ENCODE measurements at places on chromosomes 6 and 20.

DNA sequence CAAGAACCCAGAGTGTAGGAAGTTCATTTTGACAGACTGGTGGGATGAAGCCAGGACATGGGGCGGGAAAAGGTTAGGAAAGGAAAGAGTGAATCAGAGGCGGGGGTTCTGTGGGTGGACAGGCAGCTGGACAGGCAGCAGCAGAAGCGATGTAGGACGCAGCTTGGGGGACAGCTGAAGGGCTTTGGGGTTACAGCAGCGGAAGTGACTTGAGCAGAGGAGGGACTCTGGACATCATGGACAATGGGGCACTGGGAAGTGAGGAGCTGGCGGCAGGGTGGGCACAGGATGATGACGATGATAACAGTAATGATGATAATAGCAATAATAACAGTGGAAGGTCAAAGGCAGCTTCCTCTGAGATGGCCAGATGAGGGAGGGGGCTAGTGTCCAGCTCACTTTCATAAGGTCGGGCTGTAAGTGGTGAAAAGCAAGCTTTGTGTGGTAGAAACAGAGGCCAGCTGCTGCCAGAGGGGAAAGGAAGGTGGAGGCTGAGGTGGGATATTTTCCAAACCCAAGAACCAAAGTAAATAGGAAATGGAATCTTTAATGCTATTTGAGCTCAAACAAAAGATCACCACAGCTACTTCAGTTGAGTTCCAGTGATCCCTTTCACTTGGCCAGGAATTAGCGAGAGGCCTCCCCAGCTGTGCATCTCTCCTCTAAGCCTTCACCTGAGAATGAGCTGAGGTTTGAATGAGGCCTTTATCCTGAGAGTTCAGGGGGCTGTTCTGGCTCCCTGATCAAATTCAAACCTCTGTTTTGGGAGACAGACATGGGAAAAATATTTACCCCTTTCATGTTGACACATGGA, 433.5 kb downstream of the DHX35 start:
- no peak for DNase-seq

DNA sequence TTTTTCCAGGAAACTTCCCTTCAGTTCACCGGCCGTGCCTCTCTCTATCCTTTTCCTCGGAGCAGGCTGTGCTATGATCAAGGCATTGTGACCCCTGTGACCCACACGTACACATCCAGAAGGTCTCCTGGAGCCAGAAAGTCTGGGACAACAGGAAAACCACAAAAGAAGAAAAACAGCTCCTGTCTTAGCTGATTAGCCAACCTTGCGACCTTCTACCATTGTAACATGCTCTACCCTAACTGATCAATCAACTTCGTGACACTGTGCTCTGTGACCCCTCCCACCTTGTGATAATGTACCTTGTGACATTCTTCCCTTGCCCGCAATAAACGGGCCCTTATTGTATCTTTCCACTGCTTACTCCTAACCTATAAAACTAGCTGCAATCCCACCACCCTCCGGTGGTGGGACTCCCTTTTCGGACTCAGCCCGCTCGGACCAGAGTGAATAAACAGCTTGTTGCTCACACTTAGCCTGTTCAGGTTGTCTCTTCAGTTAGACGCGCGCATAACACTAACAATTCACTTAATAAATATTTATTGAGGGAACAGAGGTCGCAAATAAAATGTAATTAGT, 24.2 kb downstream of the ZNF311 start:
- no peak for DNase-seq

- no peak for DNase-seq
These were observed 22.2 kb upstream of the MRPS10 start for GRCh38 chr6:42239736-42240375.

GRCh38 chr6:145349950-145350510, 385.3 kb downstream of the EPM2A start:
- no peak for DNase-seq

DNA sequence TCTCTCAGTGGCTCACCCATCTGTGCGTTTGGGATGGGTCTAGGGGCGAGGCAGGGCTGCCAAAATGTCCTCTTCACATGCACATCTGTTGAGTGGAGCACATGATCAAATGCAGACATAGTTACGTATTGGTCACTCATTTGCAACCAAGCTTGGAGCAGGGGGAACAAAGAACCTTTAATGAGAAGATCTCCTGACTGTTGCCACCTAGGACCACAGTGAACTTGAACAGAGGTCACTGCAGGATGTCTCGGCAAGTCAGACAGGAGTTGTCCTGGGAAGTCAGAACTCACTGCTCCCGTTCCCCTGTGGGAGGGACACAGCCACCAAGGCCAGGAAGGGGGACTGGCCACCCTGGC, 73.4 kb downstream of the SSR1 start:
- DNase-seq, result no peak

GRCh38 chr6:129006724-129007514, 124.0 kb downstream of the LAMA2 start:
- no peak for DNase-seq

DNA sequence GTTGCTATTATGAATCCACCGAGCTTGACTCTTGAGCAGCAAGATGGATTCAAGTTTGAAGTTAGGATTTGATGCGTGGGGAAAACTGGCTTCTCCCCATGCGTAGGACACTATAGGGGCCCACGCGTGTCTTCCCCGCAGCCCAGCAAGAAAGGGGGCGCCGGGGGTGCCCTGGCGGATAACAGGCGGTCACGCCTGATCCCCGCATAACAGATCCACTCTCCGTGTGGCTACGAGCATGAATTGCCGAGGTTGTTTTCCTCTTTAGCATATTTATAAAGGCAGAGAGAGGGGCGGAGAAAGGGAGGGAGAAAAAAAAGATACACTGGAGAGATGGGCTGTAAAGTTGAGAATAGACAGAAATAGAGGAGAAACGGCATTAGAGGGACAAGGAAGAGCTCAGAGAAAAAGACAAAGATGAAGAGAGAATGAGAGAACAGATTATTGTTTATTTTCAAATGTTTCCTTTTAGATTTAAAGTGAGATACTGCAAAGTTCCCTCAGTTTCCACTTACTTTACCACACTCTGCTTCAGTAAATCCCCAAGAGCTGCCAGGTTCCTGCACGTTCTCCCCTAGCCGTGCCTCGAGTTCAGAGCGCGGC, 32.0 kb downstream of the TFAP2A start:
- DNase-seq, result no peak

- no peak for DNase-seq
These were observed 24.6 kb downstream of the RIN2 start for GRCh38 chr20:19782669-19783068.

DNA sequence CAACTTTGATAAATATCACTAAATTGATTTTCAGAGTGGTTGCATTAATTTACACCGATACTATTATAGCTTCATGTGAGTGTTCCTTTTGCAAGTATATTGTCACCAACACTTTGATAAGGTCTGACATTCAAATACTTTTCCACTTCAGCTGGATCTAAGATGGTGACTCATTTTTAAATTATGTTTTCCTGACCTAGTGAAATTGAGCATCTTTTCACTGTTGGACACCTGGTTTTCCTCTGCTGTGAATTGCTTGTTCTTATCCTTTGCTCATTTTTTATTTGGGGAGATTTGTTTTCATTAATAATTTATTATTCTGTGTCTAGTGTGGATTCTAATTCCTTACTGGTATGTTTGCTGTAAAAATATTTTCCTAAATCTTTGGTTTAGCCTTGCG, 85.2 kb upstream of the PRDM1 start:
- DNase-seq, result no peak

GRCh38 chr6:40710626-40711330, 123.6 kb upstream of the LRFN2 start:
- no peak for DNase-seq

GRCh38 chr6:35512740-35513139, at the start of gene TULP1:
TSS of gene TULP1 (minus strand) at chr6:35512896. CDS start at chr6:35512858, 38 bp downstream.
- no peak for DNase-seq

DNA sequence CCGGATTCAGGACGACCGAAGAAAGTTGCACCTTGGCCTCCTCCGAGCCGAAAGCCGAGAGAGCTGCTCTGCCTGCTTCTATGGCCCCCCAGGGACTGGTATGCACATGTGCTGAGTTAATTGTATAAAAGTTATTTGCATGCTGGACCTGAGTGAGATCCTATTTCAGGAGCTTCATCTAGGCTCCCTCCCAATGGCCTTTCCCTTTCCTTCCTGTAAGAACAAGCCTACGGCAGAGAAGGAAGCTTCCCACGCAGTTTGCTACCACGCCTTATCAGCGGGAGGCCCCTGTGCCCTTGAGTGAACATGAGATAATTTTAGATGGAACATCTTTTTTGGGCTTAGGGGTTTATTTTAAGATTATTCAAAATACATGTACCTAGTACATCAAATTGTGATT, 65.9 kb downstream of the RIN2 start:
- DNase-seq, result no peak

DNA sequence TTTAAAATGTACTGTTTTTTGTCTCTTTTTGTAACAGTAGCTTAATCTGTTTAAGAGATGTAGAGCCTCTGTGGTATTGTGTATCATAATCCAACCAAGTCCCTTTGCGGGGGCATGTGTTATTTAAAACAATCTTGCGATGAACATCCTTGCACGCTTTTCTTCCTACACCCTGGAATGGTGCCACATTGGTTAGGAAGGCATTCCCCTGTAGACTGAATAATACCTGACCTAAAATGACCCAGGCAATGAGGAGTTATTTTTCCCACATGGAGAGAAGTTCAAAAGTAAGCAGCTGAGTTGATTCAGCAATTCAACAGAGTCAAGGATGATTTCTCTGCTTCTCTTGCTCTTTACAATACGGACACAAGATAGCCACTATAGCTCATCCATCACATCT, 142.0 kb upstream of the PMEPA1 start:
- no peak for DNase-seq

DNA sequence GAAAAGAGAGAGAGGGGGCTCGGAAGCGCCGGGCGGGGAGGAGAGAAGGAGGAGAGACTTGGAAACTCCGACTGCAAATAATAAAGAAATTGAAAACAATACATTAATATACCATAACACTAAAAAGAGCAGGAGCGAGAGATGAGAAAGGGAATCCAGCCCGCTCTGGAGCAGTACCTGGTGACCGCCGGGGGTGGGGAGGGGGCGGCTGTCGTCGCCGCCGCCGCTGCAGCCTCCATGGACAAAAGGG, 338 bp downstream of the E2F3 start:
- DNase-seq, result peak; percentile 13

- peak; percentile 13 for DNase-seq
These were observed 10.8 kb downstream of the DDX27 start for GRCh38 chr20:49230021-49230420.

- no peak for DNase-seq
These were observed 234.4 kb downstream of the CENPW start for GRCh38 chr6:126574301-126574700.

GRCh38 chr20:16128538-16129106, 444.6 kb downstream of the KIF16B start:
- no peak for DNase-seq

DNA sequence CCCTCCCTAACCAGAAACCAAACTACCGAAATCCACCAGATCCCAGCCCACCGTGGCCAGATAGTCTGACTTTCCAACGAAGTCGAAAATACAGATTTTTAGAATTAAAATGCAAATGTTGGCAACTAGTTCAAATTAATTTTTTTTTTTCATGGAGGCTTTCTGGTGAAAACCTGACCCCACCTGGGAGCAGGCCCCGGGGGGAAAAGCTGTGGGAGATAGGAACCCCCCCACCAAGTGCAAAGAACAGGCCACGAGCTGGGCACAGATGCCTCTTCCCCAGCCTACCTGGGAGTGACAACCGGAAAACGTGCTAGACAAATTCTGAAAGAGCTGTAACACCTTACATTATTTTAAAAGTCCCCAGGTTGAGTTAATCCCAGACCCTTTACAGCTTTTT, 333.8 kb downstream of the PREX1 start:
- no peak for DNase-seq

DNA sequence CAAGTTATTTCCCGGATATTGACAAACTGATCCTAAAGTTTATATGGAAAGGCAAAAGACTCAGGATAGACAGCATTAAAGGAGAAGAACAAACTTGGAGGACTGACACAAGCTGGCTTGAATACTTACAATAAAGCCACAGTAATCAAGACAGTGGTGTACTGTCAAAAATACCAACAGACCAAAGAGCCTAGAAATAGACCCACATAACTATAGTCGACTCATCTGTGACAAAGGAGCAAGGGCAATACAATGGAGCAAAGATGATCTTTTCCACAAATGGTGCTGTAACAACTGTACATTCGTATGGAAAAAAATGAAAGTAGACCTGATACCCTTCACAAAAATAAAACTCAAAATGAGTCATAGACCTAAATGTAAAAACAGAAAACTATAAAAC, 46.0 kb downstream of the ABHD12 start:
- DNase-seq, result no peak

DNA sequence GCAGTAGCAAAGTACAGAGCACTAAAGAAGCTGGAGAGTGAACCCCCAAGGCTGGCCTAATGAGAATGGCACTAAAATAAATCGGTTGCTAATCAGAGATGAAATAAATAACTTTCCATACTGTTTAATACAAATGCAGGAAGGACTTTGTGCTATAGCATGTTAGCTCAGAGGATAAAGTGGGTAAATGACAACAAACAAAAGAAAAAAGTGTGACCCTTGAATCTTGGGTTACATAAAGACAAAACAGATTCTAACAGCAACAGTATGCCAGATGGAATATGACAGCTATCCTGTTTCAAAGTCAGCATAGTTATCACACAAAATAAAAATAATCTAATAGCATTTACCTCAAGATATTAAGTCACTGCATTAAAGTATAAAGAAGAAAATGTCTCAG, 622.7 kb downstream of the PHF3 start:
- no peak for DNase-seq

- DNase-seq, result no peak
These were observed 39.2 kb downstream of the ZC3H12D start for GRCh38 chr6:149445573-149445972.

DNA sequence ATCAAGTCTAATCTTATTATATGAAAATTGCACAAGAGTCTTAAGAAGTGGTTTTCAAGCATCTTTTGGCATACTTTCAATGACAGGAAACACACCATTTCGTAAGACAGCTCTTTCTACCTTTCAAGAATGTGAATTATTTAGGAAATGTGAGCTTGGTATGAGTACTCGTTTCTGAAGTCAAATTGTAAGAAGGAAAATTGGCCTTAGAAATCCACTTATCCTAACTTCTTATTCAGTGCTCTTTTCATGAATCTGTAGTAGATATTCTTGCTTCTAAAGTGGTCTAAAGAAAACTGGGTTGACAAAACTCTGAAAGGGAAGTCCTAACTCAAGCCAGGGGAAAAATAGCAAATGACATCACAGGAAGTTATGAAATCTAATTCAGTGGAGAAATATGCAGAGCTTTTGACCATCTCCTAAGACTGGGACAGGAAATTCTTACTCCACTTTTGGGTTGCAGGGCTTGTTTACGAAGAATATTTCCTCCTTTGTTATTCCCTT, 38.5 kb upstream of the OGFRL1 start:
- peak; percentile 15 for DNase-seq

GRCh38 chr6:35264550-35265274, 5.2 kb downstream of the ZNF76 start:
- DNase-seq, result no peak

DNA sequence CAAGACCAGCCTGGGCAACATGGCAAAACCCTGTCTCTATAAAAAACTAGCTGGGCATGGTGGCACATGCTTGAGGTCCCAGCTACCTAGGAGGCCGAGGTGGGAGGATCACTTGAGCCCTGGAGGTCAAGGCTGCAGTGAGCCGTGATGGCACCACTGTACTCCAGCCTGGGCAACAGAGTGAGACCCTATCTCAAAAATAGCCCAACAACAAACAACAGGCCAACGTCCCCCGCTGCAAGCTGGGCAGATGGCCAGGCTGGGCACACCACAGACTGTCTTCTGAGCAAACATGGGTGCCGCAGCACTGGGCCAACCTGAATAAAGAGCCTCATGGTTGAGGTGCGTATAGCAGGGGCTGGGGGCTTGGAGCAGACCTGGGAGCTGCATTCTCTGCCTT, 46.6 kb upstream of the SRF start:
- DNase-seq, result no peak

- no peak for DNase-seq
These were observed 42.9 kb upstream of the FAM83D start for GRCh38 chr20:38883081-38883980.
